Stimulated activated CD4-positive, alpha-beta T cell treated with anti-CD3 and anti-CD28 coated beads, Interleukin-1b, Interleukin-23, amount 100 ng/mL, for 1 hour (primary cell): ENCODE measurements at places on chromosomes 1 and 21.

GRCh38 chr1:113928187-113928930 is 765 bp upstream of the HIPK1 start:
- no peak for DNase-seq

DNA sequence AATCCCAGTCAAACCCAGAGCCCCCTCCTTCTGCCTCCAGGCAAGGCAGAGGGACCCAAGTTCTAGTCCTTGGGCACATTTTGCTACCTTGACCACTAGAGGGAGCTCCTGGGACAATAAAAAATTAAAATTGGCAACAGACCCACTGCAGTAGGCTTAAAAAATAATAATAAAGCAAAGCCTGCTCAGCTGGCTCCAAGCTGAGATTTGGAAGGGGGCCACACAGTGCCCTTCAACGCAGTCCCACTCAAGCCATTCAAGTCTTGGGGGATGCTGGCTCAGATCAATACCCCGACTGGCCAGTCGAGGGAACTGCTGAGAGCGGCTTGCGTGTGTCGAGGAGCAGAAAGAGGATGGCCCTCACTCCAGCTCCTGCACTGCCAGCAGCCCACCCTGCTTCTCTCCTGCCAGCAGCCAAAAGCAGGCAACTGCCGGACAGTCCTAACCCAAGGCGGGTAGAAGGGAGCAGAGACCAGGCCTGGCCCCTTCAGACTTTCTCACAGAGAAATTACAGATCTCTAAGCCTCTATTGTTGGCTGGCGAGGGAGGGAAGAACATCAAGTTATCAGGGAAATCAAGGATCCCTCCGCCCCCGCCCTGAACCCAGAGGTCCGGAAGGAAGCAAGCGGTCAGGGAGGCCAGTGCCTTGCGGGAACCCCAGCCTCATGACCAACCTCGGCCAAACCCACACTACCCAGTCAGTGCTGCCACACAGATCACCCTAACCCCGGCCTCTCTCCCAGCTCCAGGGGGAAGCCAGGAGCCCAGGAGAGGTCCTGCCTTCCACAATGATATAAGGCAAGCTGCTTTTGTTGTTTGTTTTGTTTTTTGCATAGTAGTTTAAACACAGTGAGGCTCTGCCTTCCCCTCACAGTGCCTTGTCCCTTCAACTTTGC is 4.9 kb upstream of the ALDH4A1 start:
- DNase-seq: peak; percentile 32

- no peak for DNase-seq
Measured at GRCh38 chr1:15189692-15190370, 36.3 kb downstream of the TMEM51 start.

DNA sequence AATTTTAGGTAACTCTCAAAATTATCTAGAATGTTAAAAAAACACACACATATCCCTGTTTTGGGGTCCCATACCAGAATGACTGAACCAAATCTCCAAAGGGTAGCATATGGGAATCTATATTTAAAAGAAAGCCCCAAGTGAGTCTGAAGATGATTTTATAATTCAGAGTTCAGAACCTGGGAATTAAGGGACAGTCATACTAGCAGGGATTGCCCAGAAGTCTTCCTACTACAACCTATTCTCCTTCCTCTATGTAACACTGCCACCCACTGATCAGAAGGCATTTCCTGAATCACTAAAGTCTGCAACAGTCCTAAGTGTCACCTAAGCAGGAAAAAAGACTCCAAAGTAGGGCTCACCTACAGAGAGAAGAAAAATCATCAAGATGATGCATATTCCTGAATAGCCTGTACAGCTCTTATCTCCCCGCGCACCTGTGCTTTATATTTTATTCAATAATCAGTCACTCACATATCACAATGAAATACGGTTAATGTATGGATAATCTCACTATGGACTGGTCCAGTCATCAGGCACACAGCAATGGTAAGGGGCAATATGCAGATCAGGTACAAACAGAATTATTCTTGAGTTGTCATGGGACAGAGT is 4.9 kb downstream of the RGS1 start:
- DNase-seq: no peak

DNA sequence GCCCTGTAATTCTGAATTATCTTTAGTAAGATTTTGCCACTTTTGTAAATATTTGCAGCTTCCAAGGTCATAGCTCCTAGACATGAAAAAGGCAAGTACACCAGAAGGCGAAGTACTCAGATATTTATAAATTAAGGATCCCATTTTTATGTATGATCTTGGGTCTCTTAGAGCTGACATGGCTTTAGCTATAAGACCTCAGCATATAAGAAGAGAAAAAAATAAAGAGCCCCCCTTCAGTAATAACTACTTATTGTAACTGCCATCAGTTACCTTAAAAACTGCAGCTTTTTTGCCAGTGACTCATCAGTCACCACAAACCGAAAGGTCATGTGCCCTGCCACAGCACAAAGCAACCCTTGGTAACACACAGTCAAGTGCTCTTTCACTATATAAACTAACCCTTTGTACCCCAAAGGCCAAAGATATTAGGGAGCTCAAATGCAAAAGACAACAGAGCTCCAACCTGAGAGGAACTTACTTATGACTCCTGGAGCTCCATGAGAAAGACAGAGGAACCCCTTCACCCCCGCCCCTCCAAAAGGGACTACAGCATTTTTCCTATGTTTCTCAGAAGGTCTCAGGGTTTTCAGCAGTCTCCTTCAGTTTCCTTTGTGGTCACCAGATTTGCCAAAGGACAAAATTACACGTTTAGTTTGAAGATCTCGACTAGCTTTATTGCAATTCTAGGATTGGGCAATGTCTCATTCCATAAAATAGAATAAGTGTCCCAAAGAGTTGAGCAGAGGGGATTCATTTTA is 219.8 kb upstream of the DUSP10 start:
- DNase-seq: no peak

DNA sequence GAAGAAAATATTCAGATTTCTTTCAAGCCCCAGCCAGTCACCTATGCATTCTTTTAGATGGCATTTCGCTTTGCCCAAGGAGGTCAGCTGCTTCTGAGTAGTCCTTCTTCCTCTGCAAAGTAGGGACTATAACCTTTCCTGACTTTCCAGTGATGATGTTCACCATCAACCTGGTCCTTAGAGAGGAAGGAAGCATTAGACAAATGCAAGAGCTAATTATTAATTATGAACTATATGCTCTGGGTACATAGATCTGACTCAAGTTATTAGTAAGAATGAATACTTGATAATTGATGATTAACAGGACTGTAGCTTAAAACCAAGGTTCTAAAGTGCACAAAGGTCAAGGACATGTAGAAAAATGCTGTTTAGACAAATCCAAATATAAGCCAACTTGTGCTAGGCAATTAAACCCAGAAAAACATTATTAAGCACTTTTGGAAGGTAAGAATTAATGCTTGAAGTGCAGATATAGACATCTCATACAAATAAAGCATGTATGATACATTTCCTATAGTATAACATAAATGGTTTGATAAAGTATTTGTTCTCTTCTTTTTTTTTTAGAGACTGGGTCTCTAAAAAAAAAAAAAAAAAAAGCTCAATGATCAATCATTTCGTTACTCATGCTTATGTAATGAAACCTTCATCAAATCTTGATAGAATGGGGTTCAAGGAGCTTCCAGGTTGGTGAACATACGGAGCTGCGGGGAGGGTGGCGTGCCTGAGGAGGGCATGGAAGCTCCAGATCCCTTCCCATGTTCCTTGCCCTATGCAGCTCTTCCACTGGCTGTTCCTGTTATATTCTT is 11.2 kb upstream of the AGMAT start:
- DNase-seq: no peak

DNA sequence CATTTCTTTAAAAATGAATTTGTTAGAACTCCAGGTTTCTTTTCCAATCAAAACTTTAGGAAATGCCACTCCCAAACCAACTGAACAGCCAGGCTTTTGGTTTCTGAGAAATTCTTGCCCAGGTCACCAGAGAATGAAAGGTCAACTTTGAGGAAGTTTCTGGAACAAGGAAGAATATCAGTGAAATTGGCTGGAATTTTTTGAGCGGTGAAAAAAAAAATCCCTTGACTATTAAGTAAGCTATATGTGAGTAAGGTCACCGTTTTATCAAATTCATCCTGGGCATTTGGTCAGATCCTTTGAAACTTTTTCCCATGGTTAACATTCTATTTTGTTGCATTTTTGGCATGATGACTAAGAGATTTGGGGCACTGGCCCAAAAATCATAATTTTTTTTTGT is 469.3 kb downstream of the LTN1 start:
- no peak for DNase-seq

DNA sequence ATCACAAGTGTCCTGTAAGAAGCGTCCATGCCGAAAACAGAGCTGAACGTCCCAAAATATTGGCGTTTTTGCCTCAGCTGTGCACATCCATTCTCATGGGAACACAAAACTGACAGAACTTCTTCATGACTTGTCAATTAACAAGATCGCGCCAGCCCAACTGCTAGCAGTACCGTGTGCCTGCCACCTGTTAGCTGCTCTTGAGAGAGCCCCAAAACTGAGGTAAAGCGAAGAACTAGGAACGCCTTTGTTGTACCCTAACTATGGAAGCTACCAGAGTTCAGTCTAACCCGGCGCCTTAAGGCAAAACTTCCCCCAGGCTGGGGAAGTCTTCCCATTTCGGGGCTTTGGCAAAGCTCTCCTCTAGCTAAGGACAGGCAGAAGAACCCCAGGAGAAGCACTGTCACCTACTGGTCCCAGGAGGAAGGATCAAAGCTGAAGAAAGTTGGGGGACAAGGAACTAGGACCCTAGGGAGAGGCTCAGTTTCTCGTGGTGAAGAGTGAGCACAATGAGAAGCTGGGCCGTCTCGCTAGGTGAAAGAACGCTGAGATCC is 719 bp downstream of the EYA3 start:
- no peak for DNase-seq

GRCh38 chr1:71156590-71156989 is 75.8 kb upstream of the ZRANB2 start:
- no peak for DNase-seq

- no peak for DNase-seq
Measured at GRCh38 chr1:107232426-107232825, 91.6 kb downstream of the NTNG1 start.

GRCh38 chr1:228541725-228542124 is 54.5 kb downstream of the RNF187 start:
- no peak for DNase-seq

DNA sequence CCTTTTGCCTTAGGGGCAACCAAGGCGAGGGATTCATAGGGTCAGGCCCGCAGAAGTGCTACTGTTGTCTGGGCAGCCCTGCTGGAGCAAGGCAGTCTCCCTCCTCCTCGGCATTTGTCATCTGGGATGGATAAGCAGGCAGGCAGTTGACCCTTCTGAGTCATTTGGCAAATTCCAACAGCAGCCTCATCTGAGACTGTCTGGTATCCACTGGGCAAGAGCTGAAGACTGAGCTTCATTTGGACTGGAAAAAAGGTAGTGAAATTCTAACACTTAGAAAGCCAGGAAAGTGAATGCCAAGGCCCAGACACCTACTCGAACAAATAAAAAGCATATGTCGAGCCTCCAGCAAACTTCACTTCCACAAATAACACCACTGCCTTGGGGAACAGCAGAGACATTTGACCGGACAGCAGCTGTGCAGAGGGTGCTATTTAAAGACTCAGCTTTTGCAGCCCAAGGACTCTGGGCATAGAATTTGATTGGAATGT is 4.0 kb upstream of the ZBTB40 start:
- no peak for DNase-seq

GRCh38 chr1:34113887-34114286 is 51.1 kb downstream of the CSMD2 start:
- no peak for DNase-seq

- DNase-seq: no peak
Measured at GRCh38 chr1:53896635-53897229, 2.7 kb downstream of the DIO1 start.

GRCh38 chr1:230260831-230261230 is 165.3 kb downstream of the PGBD5 start:
- no peak for DNase-seq

DNA sequence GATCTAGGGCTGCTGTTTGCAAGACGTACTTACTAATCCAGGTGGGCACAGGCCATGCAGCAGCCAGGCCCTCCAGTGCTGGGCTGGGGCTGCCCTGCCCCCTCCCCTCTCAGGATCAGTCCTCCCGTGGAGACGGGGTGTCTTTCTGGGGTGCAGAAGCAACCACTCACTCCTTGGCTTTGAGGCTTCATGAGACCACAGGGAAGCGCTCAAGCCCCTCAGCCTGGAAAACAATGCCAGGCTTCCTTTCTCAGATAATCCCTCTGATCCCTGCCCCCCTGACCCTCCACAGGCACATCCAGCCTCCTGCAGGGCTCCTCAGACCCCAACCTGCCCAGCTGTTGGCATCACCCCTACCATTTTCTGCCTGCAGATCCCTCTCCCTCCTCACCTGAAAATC is 13.9 kb upstream of the C2CD2 start:
- no peak for DNase-seq

DNA sequence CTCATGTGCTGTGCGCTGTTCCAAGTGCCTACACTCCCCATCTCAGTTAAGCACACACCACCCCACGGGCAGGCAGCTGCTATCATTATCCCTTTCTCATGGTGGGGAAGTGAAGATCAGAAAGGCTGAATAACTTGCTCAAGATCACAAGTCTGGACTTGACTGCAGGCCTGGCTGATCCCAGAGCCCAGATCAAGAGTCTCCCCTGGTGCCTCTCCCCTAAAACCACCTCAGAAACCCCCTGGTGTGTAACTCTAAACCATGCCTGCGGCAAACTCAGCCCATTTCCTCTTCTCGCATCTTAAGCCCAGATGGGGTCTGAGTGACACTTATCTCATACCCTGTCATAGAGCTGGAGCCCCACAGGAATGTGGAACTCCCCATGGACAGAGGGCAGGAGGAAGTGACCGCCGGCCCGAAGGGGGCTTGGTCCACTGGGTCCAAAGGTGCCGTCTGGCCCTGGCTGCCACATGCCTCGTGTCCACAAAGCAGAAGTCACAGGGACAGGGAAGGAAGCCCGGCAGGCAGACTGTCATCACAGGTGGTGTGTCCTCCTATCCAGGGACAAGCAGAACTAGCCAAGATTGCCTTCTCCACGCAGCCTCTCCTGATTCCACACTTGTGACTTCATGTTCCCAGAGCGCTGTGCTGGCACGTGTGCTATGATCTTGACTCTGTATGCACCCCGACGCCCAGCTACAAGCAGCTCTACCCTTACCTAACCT is 92.1 kb downstream of the SYF2 start:
- no peak for DNase-seq

DNA sequence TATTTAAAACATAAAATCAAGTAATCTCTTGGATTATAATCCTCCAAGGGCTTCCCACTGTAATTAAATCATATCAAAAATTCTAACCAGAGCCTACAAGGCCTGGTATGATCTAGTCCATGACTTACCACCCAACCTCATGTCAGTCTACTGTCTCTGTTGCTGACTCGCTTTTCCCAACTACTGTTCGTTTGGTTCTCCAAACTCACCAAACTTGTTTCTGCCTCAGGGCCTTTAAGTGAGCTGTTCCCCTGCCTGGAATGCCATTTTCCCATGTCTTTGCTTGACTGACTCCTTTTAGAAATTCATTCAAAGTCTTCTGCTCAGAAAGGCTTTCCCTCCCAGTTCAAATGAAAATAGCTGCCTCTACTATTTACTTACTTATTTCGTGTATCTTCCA is 95.9 kb downstream of the ZC3H11B start:
- no peak for DNase-seq

- no peak for DNase-seq
Measured at GRCh38 chr1:150146849-150147542, 2.7 kb upstream of the PLEKHO1 start.
